ENCODE measurements at places on chromosomes 12 and 14.

- no peak for DNase-seq
Measured at GRCh38 chr12:58918469-58918844, 1.8 kb downstream of the LRIG3 start.

DNA sequence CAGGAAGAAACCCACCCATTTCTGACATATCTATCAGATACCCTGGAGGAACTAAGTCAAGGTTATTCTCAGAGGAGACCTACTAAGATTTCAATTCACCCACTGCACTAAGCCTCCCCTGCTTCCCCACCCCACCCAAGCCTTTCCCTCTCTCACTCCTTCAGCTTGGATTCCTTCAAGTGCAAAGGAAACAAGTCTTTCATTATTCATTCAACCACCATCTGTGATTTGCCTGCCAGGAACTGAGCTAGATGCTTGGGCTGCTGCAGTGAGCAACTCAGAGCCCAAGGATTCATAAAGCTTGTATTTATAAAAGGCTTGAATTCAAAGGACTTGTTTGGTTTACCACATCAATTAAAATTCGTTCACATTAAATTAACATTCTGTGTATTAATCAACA is 161.3 kb downstream of the GXYLT1 start:
- DNase-seq, result no peak

- no peak for DNase-seq
Measured at GRCh38 chr14:90045616-90046015, 16.2 kb upstream of the KCNK13 start.

- DNase-seq, result no peak
Measured at GRCh38 chr12:114221957-114222630, 183.8 kb downstream of the TBX5 start.

- no peak for DNase-seq
Measured at GRCh38 chr14:59395672-59396071, 69.5 kb downstream of the GPR135 start.

- no peak for DNase-seq
Measured at GRCh38 chr12:29617407-29617803, 119.9 kb upstream of the OVCH1 start.
